Lung microvascular endothelial cell (primary cell): ENCODE measurements at places on chromosomes 4 and X.

DNA sequence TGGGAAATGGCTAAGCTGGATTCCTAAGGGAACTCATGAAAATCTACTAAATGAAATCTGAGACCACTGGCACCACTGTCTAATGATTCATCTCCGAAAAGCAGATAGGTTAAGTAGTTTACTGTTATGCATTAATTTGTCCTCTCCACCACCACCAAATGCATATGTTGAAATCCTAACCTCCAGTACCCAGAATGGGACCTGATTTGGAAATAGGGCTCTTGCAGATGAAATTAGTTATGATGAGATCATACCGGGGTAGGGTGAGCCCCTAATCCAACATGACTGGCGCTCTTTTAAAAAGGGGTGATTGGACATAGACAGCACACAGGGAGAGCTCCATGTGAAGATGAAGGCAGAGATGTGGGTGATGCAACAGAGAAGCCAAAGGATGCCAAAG, 124.9 kb upstream of the GUCY1A1 start:
- no peak for DNase-seq

GRCh38 chrX:68703369-68703768, 55.9 kb downstream of the STARD8 start:
- no peak for DNase-seq

GRCh38 chr4:24471486-24472160, 112.7 kb downstream of the DHX15 start:
- DNase-seq, result peak; percentile 9

DNA sequence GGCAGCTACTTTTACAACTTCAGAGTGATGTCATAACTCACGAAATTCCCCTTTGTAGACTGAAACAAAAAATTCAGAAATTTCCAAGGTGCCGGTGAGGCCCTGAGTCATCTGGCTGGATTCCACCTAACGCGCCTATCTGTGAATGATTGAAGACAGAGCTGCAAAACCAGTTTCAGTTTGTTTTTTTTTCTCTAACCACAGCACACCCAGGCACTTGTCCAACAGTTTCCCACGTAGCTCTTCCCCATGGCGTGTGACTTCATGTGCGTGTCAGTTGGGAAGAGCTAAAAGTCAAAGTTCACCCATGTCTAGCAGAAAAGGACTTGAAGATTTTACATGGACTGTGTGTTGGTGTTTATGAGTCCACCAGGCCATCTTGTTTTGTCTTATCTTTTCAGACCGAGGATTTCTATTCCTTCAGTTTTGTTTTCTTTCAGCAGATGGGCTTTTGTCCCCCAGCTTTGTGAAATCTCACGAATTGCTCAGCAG, 16.4 kb downstream of the TCEANC start:
- DNase-seq, result peak; percentile 88

GRCh38 chr4:107666134-107666533, 53.9 kb downstream of the PAPSS1 start:
- DNase-seq, result peak; percentile 50

DNA sequence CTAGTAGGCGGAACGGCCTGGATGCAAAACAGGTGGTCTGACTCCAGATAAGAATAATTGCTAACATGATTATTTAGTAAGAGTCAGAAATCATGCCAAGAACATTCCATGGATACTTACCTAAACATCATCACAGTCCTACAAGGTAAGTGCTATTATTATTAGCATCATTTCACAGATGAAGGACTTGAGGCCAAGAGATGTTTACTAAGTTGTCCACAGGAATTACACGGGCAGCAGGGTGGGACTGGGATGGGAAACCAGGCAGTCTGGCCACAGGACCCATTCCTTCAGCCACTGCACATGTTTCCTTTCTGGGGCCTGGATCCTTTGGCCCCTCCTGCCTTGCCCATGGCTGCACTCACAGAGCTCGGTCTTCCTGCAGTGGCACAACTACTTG, 48.3 kb downstream of the ANAPC4 start:
- DNase-seq, result no peak

DNA sequence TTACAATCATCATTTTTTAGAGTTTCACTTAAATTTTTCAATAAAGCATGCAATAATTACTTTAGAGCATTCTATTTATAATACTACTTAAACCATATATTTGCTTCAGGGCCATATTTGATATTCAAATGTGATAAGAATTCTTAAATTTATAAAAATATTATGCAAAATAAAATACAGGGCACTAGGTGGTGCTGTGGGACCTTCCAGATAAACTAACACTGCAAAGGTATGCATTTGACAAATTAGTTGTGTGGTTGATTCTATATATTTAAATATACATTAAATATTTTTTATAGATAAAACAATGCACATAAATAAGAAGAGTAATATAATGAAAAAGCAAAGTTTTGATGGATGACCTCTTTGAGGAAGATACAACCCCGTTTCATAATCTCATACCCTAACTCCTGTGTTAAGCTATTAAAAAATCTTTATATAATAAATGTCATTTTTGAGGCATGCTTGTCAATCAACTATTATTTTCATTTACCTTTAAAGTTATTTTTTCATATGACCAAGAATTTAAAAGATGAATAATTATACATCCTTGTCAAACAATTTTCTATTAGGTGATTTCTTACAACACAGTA, 128.4 kb downstream of the REELD1 start:
- peak; percentile 77 for DNase-seq

- no peak for DNase-seq
These were observed 53.2 kb downstream of the MAML3 start for GRCh38 chr4:140100771-140101170.

GRCh38 chr4:155931634-155932033, 22.0 kb downstream of the CTSO start:
- no peak for DNase-seq

DNA sequence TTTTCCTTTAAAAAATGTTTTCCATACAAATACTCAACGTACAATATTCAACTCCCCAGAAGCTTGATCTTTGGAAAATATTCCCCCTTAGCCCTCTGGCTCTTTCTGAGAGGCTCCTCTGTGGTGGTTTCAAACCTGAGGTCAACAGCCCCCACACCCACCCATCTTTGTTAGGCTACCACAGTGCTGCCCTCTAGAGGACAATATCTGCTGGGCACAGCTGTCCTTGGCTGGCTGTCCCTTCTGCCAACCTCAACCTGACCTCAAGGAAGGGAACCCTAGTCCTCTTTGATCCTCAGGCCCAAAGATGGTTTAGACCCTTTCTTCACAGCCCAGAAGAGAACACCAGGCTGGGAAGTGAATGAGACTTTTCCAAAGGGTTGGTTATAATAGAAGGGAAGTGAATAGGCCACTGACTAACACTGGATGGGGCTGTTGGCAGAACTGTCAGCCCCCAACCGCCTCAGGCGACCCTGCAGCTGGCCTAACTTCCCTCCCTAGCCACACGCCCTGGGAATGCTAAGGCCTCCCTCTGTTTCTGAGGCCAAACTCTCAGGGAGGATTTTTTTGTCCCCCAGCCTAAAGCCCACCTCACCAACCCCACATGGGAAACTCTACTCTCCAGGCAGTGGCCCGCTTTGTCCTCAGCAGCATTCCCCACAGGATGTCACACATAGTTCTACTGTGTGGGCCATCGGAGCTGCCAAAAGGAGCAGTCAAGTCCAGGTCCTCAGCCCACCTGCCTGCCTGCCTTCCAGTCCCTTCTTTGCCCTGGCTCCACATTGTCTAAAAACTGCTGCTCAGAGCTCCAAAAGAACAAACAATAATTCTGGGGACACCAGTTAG, 34.3 kb downstream of the NYX start:
- DNase-seq, result peak; percentile 14

- no peak for DNase-seq
These were observed 10.1 kb downstream of the SULT1B1 start for GRCh38 chr4:69750346-69750745.

- DNase-seq, result peak; percentile 49
These were observed 848 bp upstream of the KCND1 start for GRCh38 chrX:48972220-48973164.

GRCh38 chrX:134685668-134686067, 27.4 kb upstream of the PLAC1 start:
- no peak for DNase-seq

DNA sequence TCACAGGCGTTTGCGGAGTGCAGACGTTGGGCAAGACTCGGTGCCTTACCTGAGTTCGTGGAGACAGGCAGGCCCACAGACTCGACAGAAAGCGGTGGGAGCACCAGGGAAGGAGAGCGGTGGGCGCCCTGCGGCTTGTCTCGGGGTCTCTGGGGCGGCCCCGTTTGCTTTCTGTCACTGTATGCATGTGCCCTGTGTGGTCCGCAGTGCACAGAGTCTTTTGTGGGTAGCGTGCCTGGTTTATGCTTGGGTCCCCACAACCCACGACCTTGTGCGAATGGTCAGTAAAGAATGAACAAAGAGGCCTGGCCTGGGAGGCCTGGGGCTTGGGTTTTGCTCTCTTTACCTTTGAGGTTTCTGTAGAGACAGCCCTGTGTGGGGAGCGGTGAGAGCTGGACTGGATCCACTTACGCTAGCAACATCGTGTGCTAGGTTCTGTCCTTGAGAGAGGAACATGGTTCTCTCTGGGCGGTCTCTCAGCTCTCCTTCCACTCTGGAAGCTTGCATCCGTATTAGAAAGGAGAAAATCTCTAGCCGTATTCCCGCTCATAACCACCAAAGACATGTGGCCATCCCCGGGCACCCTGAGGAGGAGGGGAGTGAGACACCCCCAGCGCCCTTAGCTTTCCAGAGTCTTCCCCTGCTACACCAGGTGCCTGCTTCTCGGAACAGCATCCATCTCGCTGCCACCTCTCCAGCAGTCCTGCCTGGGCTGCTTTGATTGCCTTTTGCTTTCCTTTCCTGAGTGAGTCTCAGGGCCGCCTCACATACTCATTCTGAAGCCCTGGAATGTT, 1.2 kb downstream of the TADA2B start:
- peak; percentile 17 for DNase-seq

- no peak for DNase-seq
These were observed 45.0 kb downstream of the SNX25 start for GRCh38 chr4:185254434-185254833.

GRCh38 chr4:128782076-128782715, 27.3 kb upstream of the JADE1 start:
- no peak for DNase-seq

- peak; percentile 23 for DNase-seq
These were observed 16.4 kb downstream of the GPR143 start for GRCh38 chrX:9749146-9749692.

GRCh38 chr4:68347845-68348244, 2.0 kb downstream of the YTHDC1 start:
- DNase-seq, result no peak

DNA sequence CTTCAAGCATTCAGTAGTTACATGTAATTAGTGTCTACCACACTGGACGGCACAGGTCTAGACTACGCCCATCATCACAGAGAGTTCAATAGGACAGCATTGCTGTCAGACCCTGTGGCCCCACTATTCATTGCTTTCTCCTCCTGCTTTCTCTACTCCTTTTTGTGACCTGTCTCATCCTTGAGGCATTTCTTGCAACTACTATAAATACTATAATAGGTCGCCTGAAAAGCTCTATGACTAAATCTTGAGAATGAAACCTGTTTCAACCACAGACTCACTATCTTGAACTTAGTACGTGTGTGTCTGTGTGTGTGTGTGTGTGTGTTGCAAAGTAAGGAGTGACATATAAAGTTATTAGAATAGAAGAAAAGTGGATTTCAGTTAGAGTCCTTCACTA, 252.9 kb upstream of the KLF3 start:
- no peak for DNase-seq

GRCh38 chr4:127309369-127310102, 323.2 kb upstream of the INTU start:
- no peak for DNase-seq

DNA sequence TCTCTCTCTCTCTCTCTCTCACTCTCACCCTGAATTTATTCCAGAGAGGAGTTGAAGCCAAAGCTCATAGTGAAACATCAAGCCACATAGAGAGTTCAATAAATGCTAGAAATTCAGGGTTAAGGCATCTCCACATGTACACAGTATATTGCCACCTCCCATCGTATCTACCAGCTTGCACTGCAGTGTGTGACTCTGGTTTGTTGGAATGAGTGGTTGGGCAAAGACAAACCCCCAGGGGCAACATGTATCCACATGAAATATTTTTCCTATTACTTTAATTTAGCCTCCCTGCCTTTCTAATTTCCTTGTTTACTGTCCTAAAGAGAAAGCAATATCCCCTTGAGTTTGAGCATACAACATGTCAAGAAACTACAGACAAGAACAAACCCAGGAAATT, 247.3 kb downstream of the SPATA18 start:
- DNase-seq, result no peak

GRCh38 chr4:66017671-66018070, 347.4 kb upstream of the EPHA5 start:
- DNase-seq, result no peak

DNA sequence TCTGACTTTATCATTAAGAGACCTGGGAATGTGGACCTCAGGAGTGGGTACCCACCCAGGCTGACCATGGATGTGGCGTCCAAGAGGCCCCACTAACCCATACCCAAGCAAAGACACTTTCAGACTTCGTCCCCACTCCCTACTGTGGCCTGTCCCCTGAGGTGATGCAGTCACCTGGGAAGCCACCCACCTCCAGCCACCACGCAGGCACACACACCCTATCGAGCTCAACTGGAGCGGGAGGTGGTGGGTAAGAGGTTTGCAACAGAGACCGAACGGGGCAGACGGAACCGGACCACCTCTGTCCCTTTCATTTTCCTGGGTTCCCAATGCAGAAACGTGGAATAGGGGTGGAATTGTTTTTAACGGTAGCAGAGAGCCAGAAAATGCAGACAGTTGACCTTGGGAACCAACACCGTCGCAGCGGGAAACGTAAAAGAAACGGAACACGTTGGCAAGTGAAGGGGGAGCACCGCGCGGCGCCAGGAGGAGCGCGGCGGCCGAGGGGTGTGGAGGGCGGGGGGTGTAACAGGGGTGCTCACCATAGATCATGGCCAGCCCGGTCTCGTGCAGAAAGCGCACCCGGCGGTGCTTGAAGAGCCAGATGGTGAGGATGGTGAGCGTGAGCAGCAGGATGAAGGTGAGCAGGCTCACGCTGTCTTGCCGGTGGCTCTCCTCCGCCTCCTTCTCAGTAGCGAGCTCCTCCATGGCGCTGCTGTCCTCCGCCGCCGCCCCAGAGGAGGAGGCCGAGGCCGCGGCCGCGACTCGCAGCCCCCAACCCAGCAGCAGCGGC, 559 bp downstream of the SLC9A7 start:
- DNase-seq, result no peak

GRCh38 chrX:149845385-149845784, 35.6 kb upstream of the MAGEA8 start:
- DNase-seq, result no peak

DNA sequence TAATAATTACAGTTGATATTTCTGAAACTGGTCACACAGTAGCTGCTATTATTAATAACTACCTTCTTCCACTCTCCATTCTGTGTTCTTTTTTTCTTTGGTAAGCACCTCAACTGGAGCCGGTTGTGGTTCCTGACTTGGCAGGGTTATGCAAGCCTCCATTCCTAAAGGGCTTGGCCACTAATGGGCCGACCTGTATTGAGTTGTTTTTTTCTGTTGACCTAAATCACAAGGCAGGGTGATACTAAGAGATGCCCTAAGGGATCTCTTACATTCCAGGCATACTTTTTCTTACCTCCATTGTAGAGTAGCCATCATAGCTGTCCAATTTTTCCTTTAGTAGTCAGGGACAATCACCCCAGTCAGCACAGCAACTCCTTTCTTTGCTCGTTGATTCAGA, 1295.8 kb upstream of the ADGRL3 start:
- no peak for DNase-seq

- DNase-seq, result no peak
These were observed 98.5 kb upstream of the FAM47C start for GRCh38 chrX:36909676-36910030.

- no peak for DNase-seq
These were observed 8.1 kb downstream of the ATP7A start for GRCh38 chrX:77918568-77918967.
